Stromal cell of bone marrow (primary cell): ENCODE measurements at places on chromosomes 2 and 18.
A peak's percentile ranks its signal among the peaks of the same experiment; 100 is the strongest.

GRCh38 chr18:71242981-71243380 is 954.1 kb downstream of the SOCS6 start:
- DNase-seq: no peak

- DNase-seq: no peak
Observed at GRCh38 chr2:62054916-62055450, 140.9 kb upstream of the B3GNT2 start.

DNA sequence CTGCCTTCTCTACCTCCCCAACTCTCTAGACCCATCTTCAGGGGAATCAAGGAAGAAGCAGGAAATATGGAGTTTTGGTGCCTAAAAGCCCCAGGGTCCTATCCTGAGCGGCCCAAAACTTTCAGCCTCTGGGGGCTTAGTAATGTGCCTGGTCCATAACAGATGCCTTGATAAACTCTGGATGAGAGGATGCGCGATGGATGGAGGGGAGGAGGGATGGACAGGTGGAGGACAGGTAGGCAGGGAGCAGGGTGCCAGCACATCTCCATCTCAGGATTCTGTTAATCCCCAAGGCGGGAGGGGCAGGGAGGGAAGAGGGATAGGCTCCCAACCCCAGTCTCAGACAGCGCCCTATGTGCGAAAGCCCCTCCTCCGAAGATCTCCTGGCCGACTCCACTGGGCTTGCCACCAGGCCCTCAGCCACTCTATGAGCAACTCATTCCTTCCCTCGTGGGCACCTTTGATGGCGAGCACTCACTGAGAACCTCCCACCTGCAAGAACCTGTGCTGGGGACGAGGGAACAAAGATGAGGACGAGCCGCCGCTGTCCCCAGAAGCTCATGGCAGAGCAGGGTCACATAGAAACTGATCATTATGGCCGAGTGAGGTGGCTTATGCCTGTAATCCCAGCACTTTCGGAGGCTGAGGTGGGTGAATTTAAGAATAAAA is 23.1 kb downstream of the HS1BP3 start:
- DNase-seq: no peak

GRCh38 chr2:109663721-109664120 is 49.6 kb downstream of the SOWAHC start:
- DNase-seq: peak; percentile 85

DNA sequence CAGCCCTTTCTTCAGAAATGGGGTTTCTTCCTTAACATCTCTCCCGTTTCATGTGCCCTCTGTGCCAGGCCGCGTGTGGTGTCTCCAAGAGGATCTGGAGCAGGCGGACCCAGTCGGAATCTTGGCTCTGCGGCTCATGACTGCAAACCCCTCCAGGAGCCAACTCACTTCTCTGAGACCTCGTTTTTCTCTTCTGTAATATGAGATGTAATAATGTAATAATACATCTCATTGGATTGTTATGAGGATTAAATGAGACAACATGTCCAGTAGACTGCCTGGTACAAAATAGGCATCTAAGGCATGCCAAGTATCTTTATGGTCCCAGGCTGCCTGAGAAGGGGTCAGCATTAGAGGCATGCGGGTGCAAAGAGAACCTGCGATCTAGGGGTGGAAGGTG is 221.3 kb upstream of the REV1 start:
- no peak for DNase-seq

- DNase-seq: no peak
Observed at GRCh38 chr2:109265953-109266352, 136.9 kb downstream of the SH3RF3 start.

DNA sequence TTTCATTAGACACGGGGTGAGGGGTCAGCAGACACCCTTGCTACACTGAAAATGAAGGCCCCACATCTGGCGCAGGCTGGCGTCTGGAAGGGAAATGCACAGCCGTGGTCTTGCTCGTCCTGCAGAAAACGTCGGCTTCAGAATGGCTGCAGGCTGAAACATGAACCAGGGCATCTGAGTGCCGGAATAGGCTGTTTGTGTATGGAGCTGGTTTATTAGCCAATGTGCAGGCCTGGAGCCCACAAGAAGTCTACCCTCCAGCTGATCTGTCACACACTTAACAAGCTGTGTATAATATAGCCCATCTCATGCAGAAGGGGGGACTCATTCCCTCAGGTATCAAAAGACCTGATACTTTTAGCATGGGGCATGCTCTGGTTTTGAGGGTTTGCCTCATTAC is 153.4 kb upstream of the SOX11 start:
- no peak for DNase-seq

DNA sequence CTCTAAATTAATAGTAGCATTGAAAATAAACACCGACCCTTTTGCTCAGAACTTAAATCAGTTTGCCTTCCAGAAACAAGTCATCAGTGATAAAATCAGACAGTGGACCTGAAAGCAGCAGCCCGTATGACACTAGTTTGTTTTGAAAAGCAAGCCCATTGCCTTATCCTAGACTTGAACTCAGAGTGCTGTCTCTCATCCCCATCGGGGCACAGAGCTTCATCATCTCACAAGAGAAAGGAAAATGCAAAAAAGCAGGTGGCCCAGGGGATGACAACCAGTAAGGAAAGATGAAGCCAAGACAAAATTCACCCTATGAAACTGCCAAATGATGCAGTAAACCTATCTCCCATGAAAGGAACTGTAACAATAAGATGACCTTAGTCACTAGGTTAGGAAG is 71.2 kb downstream of the CERKL start:
- DNase-seq: no peak

GRCh38 chr2:96622544-96622943 is 15.6 kb downstream of the KANSL3 start:
- no peak for DNase-seq

DNA sequence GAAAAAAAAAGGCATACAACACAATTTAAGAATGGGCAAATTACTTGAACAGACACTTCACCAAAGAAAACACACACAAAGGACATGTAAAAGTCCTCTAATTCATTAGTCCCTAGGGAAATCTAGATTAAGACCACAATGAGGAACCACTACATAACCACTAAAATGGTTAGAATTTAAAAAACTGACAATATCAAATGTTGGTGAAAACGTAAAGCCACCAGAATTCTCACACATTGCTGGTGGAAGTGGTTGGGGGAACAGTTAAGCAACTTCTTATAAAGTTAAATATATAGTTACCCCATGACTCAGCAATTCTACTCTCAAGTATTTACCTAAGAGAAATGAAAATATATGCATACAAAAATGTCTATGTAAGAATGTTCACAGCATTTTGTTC is 11.8 kb downstream of the RTN4 start:
- DNase-seq: no peak

DNA sequence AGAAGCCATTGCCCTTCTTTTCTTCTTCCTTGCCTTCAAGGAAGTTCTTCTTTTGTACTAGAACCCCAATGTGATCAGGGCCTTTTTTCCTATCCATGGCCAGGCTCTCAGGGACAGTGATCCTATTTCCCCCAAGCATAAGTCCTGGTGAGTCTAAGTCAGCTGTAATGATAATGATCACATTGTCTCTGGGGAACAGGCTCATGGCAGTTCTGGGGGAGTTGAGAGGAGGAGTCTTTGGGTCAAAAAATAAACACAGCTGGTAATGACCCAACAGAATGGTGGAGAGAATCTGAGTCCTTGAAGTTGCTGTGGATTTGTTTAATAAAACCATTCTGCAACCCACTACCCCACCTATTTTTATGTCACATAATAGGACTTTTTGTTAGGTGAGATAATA is 96.6 kb downstream of the SOCS6 start:
- no peak for DNase-seq

DNA sequence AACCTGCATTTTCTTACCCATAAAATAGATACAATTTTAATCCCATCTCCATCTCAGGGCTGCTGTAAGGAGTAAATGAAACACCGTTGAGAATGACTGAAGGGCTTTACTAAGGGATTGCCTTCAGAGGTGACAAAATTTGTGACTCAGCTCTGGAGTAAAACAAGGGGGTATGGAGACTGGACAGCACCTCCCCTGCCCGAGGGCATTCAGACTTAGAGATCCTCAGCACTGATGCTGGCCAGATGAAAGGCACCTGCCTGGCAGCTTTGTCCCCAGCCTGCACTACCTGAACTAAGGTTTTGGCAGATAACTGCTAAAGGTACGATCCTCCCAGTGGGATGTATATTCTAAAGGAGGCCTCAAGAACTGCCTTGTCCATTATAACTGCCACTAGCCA is 105.9 kb upstream of the STPG4 start:
- no peak for DNase-seq

DNA sequence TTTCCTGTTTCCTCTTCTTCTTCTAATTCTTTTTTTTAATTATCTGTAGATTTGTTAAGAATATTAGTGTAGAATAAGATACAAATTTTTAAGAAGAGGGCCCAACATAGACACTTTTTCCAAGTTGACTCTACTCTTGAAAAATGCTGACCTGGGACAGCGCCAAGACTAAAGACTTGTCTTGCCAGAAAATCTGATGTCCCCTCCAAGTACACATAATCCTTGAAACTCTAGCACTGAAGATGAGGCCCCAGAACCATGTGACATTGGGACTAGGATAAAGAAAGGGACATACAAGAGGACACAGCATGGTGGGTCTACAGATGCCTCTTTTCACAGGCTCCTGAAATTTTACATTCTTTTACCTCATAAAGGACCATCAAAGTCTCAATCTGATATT is 271.6 kb upstream of the SESTD1 start:
- peak; percentile 16 for DNase-seq

DNA sequence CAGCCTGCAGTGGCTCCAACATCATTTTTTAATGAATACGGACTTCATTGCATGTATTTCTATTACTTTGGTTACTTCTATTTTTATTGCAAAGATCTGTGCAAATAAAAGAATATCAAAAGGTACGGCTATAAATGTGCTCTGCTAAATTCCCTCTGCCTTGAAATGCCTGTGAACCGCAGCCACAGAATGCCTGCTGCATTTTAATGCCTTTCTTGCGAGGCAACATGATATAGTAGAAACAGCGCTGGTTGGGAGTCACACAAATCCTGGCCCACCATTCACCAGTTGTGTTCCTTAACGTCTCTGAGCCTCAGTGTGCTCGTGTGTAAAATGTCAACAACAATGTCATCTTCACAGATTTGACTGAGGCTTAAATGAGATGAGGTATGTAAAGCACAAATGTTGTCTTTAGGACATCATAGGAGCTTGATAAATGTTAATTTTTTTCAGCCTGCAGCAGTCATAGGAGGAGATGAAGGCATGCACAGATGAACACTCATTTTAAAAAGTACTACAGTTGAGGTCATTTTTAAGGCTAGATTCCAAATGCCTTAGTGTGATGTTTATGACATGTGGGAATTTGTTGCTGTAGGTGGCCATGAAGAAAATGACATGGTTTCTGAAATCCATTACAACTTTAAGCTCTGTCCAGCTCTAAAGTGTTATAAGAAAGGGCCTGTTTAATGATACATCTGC is 187.6 kb upstream of the NRP2 start:
- no peak for DNase-seq

GRCh38 chr2:190668892-190669291 is 20.0 kb downstream of the NAB1 start:
- no peak for DNase-seq

- DNase-seq: no peak
Observed at GRCh38 chr2:240245184-240245583, 104.7 kb upstream of the OTOS start.

GRCh38 chr2:179277429-179278196 is 13.0 kb upstream of the SESTD1 start:
- no peak for DNase-seq

GRCh38 chr2:159154366-159154765 is 132.1 kb downstream of the WDSUB1 start:
- no peak for DNase-seq

DNA sequence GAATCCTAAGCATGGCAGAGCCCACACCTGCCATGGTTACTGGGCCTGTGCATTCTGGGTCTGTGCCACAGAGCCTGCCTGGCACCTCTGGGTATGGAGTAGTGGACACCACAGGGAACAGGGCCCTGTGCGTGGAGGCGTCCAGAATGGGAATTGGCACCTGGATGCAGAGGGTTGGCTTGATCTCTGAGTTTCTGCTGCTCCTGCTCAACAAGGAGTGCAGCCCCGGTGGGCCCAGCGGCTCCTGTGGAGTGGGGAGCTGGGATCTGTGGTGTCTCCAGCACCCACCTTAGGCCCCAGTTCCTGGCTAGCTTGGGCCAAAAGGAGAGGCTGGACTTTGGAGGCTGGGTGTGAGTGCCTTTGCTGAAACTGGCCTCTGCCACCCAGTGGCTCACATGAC is 7.9 kb upstream of the ANKRD62 start:
- DNase-seq: no peak

GRCh38 chr2:40434731-40435271 is 17.1 kb downstream of the SLC8A1 start:
- peak; percentile 83 for DNase-seq

DNA sequence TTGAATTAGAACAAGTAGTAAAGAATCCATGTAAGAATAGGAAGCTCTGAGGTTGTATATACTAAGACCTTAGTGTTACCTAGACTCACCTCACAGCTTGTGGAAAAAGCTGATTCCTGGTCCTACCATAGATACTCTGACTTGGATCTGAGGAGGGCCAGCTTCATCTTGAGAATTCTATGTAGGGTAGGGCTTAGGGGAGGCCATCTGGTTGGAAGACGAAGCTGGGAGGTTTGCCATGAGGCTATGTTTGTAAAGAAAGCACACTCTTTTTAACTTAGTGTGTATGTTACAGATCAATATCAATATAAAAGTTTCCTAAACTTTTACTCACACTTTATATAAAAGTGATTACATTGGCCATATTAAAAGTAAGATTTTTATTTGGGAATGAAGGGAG is 77.1 kb upstream of the GALNT5 start:
- DNase-seq: no peak

GRCh38 chr2:202237787-202238233 is 587 bp downstream of the SUMO1 start:
- peak; percentile 29 for DNase-seq

- DNase-seq: no peak
Observed at GRCh38 chr2:22879009-22879863, 505.7 kb upstream of the KLHL29 start.
